Activated CD4-positive, CD25-positive, alpha-beta regulatory T cell treated with anti-CD3 and anti-CD28 coated beads, Interleukin-2, amount 50 U/mL, for 72 hours (primary cell): ENCODE measurements at places on chromosomes 3 and 15.

- DNase-seq, result no peak
Measured at GRCh38 chr3:189342811-189343210, 171.0 kb downstream of the TPRG1 start.

DNA sequence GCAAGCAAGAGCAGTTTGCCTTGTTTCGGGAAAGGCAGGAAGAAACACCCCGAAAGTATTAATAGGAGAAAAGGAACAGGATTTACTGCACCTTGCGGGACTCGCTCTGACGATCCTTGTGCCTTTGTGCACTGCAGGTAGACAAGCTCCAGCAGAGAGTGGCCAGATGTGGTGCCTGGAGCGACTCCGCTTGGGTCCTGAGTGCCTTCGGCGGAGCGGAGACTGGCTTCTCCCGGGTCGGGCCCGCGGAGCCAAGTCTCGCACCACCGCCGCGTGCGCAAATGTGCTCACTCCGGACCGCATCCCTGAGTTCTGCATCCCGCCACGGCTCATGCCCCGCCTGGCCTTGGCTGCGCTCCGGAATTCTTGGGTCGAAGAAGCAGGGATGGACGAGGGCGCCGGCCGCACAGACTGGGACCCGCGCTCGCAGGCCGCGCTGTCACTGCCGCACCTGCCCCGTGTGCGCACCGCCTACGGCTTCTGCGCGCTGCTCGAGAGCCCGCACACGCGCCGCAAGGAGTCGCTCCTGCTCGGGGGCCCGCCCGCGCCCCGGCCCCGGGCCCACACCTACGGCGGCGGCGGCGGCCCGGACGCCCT, 769 bp downstream of the C2CD4A start:
- peak; percentile 54 for DNase-seq

GRCh38 chr3:16136055-16136454, 38.4 kb upstream of the GALNT15 start:
- DNase-seq, result no peak

DNA sequence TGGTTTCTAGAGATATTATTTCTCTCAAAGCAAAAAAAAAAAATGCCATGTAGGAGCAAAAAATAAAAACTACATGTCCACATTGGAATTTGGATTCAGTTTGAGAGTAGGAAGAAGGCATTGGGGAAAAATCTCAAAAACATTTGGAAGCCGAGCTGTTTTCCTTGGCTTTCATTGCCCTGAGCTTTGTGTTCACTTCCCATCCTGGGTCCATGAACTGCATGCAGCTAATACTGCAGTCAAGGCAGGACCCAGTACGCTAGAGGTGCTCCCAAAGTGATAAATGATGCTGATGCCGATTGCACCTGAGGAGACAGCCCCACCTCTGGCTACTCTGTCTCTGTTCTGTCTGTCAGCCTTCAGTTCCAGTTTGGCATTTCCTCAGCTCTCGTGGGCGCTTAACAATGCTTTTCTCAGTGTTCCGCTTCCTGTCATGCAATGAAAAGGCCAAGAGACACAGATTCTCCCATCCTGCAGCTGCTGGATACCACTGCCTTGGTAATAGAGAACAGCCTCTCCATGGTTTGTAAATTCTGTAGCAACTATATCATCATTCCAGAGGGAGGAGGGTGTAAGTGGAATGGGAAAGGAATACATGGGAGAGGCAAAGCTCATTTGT, 181.8 kb downstream of the RYR3 start:
- DNase-seq, result no peak

DNA sequence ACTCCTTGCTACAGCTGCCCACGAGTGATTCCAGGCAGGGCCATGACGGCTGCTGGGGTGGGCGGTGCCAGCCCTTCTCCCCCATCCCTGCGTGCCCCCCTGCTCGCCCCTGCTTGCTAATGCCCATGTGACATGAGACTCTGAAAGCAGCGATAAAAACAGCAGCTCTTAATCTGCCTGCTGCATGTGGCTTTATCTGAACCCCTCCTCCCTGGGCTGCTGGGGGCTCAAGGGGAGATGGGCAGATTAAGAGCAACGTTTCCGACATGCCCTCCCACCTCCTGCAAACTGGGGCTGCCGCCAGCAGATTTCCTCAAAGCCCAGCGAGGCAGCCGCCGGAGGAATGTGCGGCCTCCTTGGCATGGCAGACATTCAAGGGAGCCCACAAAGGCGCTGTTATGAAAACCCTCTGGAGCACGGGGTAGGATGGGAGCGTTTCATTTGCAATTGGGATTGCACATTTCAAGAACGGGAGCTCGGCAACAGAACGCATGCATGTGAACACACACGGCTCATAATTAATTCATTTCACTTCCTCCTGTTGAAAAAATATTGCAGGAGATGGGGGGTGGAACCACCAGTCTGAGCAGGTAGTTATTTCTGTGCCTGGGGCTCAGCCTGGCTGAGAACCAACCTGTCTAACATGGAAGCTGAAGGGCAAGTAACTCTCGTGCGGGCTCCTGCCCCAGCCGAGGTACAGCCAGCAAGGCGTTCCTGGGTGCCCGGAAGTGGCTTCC, 504.2 kb upstream of the PROK2 start:
- no peak for DNase-seq

DNA sequence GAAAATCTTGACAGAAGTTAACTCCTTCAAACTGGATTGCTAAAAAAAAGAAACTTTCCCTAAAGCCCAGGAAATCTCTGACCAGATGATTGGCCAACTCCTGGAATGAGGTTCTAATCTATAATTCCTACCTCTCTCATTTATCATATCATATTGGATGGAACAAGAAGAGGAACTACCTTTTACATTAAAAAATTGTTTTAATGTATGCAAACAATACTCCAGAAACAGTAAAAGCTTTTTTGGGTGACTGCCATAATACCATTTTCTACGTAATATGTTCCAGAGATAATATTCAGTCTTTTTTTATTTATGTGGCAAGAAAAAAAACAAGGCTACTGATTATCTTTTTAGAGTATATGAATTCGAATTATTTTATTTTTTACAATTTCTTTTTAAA, 204.4 kb downstream of the TUSC7 start:
- DNase-seq, result no peak

DNA sequence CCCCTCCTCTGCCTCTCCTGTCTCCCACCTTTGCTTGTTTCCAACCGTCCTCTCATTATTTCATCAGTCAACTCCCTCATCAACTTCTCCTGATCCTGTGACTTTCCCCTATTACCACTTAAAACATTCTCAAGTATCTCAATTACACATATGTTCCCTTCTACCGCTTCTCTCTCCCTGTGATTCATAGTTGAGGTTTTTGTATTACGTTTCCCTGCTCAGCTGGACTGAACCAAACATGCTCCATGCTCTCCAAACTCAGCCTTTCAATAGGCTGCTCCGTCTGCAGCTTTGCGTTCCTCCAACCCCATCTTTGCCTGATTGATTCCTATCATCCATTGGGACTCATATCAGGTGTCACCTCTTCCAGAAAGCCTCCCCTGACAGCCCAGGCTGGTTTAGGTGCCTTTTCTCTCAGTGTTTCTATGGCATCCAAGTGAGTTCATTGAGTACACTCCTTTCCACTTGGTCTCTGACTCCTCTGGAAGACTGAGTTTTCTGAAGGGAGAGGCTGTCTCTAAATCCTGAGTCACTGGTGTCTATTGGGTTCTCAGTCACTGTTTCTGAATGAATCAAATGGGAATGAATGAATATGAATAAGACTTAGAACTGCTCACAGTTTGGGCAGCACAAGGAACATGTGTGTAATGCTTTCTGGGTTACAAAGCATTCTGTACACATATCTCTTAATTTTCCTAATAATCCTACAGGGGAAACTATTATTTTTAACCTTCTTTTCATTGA, 56.4 kb downstream of the PLD1 start:
- no peak for DNase-seq

GRCh38 chr15:57589281-57589680, 2.4 kb upstream of the MYZAP start:
- no peak for DNase-seq

DNA sequence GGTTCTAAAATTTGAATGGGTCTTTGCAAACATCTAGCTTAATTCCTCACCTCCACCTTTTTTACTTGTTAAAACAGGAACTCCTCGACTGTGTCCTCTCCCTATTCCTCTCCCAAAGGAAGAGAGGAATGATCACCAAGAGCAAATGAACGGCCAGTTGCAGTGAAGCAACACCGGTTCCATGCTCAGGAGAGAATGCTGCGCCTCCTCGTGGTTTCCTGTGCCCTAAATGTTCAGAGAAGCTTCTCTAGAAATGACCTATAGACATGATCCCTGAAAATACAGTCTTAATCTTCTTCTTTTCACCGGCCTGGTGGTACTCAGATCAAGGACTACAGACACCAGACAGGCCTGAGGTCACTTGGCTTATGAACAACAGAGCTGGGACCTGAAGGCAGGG, 65.1 kb upstream of the GUCA1C start:
- DNase-seq, result no peak

GRCh38 chr3:120103276-120103675, 9.0 kb upstream of the GSK3B start:
- no peak for DNase-seq

DNA sequence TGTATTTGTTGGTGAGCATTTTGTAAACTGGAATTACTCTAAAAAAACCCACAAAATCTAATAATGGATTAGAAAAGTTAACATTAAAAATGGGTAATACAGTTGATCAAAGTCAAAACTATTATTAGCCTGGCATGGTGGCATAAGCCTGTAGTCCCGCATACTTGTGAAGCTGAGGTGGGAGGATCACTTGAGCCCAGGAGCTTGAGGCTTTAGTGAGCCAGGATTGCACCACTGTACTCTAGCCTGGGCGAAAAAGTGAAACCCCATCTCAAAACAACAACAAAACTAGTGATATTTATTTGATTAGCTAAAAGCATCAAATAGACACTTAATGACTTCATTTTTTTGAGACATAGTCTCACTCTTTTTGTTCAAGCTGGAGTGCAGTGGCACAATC, 3.6 kb downstream of the SNX1 start:
- DNase-seq, result no peak

DNA sequence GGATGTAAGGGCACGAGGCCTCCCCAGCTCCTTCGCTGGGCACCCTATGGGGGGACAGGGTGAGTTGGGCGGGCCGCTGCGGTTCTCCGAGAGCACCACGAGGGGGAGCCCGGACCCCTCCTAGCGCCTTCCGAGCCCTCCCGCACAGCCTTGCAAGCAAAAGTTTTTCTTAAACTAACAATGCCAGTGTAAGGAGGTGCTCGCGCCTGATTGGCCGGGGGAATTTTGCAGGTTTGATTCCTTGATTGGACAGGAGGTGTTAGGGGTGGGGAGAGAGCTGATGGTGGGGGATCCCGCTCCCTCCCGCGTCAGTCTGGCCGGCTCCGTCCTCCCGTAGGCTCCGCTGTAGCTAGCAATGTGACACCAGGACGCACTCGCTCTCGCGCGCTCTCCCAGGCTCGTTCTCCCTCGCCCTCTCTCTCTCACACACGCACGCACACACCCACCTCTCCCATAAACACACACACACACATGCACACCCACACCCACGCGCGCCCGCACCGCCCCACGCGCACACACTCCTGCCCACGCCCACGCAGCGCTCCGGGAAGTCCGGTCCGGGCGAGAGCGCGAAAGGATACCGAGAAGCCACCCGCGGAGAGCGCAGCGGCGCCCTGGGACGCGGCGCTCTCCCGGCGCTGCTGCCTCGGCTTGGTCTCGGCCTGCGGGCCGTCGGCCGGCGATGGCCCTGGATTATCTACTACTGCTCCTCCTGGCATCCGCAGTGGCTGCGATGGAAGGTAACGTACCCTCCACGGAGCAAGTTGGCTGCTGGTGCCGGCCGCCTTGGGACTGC, at the start of gene EPHB1:
Gene EPHB1 (plus strand): TSS at position 311 of the 796 bp plus-strand sequence.
- DNase-seq, result peak; percentile 57

- DNase-seq, result peak; percentile 68
Measured at GRCh38 chr15:77013776-77014131, 18.8 kb downstream of the PSTPIP1 start.

DNA sequence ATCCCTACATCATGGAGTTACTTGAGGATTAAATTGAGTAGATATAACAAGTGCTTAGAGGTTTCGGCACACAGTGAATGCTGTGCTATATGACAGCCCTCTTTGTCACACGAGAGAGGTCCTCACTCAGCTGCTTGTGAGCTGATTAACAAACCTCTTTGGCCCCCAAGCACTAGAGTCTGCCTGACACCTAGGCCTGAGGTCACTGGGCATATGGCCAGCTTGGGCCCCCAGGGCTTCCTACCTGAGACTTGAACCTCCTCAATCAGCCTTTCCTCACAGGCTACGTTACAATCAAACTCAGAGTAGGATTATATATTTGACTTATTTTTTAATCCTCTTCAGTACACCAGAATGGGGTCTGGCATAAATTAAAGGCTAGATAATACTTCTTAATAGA, 88.8 kb downstream of the WDR72 start:
- DNase-seq, result no peak

GRCh38 chr3:37993820-37994638, 3.4 kb downstream of the VILL start:
- peak; percentile 71 for DNase-seq

GRCh38 chr3:11377719-11378118, 105.5 kb downstream of the ATG7 start:
- DNase-seq, result no peak

DNA sequence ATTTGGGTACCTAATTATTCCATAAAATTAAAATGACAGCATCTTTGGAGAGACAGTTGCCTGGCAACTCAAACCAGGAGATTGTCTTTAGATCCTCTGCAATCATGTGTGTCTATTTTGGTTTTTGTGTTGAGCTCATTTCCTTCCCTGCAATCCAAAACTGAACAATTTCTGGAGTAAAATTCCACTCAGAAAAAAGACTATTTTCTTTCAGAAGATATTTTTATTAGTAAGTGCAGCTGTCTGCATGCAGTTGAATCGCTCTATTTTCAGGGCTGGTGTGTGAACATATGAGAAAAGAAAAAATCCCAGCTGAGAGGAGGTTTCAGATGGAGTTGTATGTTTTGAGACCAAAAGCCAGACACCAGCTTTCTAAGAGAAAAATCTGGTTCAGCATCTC, 41.9 kb upstream of the DYNC1LI1 start:
- no peak for DNase-seq

DNA sequence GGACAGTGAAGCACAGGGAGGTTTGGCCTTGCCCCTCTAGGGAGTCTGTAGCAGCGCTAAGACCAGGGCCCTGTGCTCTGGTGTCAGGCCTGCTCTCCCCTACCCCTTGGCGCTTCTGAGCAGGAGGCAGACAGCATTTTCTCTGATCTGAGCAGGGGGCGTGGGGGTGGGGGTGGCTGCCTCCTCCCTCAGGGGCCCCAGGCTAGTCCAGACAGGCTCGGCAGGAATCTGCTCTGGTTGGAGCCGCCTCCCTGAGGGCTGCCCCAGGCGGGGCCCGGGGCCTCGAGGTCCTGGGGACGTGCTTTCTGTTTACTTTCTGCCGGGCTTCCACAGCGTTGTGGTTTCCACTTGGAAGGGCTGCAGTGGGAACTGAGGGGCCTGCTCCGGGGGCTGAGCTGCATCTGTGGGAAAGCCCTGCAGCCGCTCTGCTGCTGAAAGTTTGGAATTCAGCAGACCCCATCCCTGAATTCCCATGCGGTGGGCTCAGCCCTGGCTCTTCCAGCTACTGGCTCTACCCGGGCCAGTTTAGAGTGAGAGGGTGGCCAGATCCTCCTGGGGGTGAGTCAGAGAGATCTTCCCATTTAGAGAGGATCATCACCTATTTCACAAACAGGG, 105.4 kb downstream of the LINGO1 start:
- no peak for DNase-seq
